NCI-H69 (cell line): ENCODE measurements at places on chromosomes 1 and 21.

DNA sequence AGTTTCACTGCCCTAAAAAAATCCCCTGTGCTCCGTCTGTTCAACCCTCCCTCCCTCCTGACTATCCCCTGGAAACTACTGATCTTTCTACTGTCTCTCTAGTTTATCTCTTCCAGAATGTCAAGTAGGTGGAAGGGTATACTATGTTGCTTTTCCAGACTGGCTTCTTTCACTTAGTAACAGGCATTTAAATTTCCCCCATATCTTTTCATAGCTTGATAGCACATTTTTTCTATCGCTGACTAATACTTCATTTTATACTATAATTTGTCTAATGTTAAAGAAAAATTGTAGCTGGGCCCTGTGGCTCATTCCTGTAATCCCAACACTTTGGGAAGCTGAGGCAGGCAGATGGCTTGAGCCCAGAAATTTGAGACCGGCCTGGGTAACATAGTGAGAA lies 142.8 kb downstream of the DSCAM start:
- DNase-seq: no peak

DNA sequence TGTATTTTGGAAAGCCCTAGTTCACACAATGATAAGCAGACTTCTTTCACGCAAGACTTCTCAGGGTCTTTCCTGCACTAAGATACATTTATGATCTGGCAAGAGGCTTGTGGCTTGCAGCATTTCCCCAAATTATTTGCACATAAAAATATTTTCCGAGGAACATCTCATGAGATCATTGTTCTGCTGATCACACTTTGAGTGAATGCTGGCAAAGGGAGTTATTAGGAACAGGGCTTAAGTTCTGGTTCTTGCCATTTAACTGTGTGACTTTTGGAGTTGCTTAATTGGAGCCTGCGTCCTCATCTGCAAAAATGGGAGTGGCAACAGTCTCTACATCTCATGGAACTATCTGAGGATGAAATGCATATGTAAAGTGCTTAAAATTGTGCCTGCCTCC lies 50.2 kb downstream of the GADD45A start:
- no peak for DNase-seq

DNA sequence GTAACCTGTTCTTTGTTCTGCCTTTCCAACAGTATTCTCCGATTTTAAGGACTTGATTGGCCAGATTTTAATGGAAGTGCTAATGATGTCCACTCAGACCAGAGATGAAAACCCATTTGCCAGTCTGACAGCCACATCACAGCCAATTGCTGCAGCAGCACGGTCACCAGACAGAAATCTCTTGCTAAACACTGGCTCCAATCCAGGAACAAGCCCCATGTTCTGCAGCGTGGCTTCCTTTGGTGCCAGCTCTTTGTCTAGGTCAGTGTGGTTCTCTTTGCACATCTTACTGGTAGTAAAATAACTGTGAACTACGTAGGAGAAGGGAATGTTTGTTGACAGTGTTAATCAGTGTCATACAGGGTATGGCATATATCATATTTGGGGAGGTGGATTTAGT lies 72.7 kb downstream of the UBE4B start:
- DNase-seq: no peak

GRCh38 chr1:4802024-4802423 lies 147.6 kb downstream of the AJAP1 start:
- no peak for DNase-seq

DNA sequence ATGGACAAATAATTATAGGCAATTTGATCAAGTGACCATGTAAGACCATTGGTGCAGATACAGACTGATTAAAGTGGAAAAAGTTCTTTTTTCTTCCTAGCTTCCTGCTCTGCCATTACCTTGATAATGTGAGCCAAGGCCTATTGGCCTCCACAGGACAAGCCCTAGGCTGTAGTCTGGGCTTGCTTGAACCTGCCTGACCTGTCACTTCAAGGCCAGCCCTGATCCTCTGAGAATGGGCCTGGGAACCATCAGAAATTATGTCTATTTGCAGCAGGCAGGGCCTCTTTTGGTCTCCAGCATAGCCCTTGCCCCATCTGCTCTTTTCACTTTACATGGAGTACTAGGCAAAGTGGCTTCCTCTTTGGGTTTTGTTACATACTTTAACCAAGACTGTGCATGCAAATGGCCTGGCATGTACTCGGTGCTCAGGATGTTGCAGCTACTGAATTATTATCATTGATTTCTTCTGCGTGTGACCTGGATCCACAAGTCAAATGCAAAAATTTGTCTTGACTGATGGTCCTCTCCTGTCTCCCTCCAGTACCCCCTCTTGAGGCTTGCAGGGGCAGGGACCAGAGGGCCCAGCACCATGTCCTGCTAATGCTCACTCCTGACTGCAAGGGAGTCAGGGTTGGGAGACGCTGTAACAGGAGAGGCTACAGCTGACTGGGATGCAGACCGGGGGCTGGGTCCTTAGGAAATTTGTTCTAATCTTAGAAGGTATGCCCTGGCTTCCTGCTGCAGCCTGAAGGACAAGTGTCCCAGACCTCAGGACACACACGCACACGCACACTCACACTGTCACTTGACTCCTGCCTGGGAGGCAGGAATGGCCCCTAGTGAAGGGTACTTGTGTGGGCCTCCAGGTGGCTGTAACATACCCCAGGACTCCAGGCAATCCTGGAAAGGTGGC lies 39.4 kb downstream of the RCSD1 start:
- DNase-seq: no peak

DNA sequence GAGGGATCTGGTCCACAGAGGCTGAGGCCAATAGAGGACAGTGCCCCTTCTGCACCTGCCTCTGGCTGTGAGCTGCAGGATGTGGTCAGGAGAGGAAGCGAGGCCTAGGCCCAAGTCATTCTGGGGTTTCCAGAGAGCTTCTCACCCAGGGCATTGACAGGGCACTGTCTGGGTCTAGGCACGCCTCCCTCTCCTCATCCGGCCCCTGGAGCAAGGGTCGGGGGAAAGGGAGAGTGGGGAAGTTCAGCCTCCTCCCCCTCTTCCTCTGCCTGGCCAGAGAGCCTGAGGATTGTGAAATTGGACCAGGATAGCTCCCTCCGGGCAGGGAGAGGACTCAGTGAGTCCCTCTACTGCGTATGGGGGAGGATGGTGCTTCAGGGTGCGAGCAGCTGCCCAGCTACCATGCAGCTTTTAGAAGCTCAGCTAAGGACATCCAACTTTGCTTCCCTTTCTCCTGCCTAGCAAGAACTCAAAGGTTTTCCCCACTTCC lies 6.3 kb upstream of the INAVA start:
- DNase-seq: no peak

- DNase-seq: no peak
Observed at GRCh38 chr1:42934541-42935312, 23.9 kb downstream of the SLC2A1 start.

- peak; percentile 8 for DNase-seq
Observed at GRCh38 chr1:147534386-147534785, 6.9 kb upstream of the BCL9 start.

- peak; percentile 91 for DNase-seq
Observed at GRCh38 chr1:155125946-155126555, 1.6 kb upstream of the EFNA1 start.

DNA sequence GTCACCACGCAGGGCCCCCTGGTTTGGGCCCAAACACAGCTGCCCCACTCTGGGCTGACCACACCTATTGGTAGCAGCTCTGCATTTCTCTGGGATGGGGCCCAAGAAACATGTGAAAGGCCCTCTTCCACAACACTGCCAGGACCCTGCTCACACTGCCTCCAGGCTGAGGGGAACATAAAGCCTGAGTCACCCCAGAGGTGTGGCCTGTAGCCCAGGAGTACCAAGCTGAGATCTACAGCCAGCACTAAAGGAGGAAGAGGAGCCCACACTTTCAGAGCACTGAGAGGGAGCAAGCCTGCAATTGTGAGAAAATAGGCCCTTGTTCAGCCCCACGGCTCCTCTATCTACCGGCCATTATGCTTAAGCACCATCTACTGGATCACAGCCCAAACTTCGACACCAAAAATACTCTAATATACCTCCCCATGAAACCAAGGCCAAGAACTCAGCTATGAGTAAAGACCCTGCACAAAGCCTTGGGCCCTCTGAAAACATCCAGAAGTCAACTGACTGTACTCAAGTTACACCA lies 14.4 kb upstream of the OR2T10 start:
- no peak for DNase-seq
